ENCODE measurements at places on chromosomes 3 and 15.

GRCh38 chr3:63992516-63993209, 30.6 kb downstream of the PSMD6 start:
- no peak for DNase-seq

DNA sequence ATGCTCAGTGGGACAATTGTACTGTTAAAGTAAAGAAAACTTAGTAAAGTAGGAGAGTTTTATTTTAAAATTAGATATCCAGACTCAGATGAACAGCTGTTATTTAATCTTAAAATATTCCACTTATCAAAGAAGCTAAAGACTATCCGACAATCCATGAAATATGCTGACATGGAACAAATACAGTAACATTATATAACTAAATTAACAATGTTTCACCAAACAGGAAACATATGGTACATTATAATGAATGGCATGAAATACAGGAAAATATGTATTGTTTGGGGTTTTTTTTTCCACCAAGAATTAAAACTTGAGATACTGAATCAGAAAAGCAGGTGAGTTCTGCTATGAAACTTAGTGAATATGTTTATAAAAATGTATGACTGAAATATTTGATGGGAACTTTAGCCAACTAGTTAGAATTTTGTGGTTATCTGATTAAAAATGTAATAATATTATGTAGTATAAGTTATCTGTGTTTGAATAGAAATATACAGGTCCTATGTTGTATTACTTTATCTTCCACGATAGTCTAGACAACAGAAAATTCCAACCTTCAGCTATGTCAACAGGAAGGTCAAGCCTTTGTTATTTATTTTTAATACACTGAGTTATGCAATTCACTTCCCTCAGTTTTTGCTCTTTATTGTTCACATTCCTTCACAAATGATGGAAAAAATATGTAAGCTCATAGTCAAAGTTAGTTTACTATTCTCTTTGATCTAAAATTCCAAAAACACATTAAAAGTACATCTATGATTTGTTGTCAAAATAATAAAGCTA, 72.7 kb downstream of the UACA start:
- no peak for DNase-seq

DNA sequence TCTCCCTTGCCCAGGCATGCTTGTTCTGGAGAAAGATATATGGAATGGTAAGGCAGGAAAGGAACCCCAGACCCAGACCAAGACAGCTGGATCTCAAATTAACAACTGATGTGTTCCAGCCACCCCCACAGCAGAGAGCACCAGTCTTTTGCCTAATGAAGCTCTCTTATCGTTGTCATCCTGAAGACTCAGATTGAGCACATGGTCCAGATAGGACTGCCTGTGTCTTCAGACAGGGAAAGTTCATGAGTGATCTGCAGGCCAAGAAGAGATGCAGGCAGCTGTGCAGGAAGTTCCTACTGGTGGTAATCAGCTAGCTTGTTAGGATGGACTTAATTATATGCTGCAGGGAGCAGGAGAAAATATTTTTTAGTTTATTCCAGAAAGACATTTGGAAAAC, 53.3 kb downstream of the PPP2R3A start:
- no peak for DNase-seq

DNA sequence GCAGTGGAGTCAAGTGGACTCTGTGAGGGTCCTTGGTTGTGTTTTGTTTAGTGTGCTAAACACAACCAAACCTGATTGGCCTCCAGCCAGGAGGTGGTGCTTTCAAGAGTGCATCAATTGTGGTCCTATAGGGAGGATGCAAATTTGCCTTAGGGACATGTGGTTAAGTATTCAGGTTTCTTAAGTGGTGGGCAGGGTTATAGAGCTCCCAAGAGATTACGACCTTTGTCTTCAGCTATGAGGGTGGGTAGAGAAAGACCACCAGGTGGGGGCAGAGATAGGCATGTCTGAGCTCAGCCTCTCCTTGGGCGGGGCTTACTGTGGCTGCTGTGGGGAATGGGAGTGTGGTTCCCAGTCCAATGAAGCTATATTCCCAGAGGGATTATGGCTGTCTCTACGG, 186.6 kb downstream of the SQOR start:
- DNase-seq: no peak

DNA sequence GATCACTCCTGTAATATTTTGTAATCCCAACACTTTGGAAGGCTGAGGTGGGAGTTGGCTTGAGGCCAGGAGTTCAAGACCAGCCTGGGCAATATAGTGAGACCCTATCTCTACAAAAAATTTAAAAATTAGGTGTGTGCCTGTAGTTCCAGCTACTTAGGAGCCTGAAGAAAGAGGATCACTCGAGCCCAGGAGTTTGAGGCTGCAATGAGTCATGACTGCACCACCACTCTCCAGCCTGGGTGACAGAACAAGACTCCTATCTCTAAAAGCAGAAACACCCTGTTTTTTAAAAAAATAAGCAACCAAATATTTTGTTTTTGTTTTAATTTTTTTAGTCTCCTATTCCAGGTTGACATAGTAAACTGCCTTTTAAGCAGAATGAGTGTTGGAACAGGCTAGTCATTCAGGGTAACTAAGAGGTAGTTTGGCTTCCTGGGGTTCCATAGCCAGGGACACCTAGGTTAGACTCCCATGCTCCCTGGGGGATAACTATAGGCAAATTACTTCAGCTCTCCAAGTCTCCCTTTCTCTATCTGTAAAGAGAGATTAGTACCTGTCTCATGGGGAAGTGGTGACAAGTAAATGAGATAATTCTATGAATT, 114.6 kb upstream of the C15orf61 start:
- no peak for DNase-seq

- DNase-seq: no peak
Observed at GRCh38 chr3:186143250-186143649, 34.4 kb upstream of the ETV5 start.

DNA sequence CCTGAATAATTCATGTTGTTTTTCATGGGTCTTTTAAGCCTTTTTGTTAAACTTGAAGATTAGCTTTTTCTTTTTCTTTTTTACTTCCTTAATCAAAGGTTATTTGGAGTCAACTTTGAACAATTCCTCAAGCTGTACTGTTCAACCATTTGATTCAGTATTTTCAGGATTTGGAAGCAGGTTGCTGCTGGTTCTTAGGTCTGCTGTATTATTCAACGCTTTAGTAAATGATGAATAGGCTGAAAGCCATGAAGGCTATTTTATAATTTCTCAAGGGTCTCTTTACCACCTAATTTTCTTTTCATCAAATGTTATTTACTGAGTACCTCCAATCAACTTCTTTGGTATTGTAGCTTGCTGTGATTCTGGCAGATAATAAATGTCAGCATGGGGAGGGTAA, 45.8 kb upstream of the KBTBD8 start:
- no peak for DNase-seq

DNA sequence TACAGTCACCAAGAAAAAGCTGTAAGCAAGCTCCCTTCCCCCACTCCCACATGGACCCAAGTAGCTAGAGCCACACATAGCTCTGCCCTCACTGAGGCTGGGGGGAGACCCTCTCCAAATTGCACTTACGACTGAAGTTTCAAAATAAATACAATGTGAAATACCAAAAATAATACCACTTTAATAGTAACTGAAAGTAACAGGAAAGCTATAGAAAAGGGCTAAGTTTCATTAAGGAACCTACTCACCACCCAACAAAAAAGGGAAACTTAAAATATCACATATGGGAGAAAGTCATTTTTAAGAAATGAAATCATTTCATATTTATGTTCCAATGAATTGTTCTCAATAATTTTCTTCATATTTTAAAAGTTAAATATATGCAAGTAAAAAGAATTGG, 130.4 kb upstream of the UBE2E2 start:
- no peak for DNase-seq

DNA sequence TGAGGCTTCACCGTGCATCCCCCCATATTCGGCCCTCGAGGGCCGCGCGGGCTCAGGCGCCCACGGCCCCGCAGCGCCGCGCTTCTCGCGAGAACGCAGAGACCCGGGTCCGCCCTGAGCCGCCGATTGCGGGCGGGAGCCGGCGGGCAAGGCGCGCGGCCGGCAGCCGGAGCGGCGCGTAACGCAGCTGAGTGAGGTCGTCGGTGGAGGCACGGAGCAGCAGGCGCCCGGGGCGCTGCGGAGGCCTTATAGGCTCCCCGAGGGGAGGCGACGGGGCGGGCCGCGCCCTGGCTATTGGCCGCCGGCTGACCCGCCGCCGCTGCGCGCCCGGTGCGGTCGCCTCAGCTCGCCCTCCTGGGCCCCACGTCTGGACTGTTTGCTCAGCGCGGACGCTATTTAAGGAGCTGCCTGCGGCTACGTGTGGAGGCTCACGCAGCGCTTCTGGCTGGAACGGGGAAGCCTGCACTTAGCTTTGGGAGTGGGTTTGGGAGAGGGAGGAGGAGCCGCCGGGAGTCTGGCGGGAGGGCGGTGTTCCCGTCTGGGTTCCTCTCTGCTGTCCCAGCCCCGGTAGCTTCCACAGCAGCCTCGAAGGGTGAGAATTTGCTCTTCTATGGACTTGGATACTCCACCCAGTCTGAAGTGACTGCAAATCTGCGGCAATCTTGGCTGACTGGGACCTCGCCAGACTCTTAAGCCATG, at the start of gene PLOD2:
PLOD2 (minus strand) TSS at position 221 of the 699 bp plus-strand sequence; CDS start at position 26, 195 bp downstream.
- peak; percentile 10 for DNase-seq

DNA sequence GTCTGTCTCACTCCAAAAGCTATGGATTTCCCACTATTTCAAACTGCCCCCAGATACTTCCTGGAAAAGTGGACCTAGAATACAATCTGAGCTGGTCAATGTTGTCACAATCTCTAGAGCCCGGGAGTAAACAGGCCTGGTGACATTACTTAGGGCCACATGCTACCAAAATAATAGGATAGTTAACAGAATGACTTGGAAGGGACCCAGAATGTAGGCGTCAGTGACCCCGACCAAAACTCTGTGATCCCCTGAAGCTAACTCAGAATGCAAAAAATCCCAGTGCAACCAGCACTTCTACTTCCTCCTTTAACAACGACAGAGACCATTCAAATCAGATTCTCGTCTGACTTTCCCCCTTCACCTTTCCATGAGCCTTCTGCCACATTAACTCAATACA, 51.5 kb upstream of the CDV3 start:
- no peak for DNase-seq

DNA sequence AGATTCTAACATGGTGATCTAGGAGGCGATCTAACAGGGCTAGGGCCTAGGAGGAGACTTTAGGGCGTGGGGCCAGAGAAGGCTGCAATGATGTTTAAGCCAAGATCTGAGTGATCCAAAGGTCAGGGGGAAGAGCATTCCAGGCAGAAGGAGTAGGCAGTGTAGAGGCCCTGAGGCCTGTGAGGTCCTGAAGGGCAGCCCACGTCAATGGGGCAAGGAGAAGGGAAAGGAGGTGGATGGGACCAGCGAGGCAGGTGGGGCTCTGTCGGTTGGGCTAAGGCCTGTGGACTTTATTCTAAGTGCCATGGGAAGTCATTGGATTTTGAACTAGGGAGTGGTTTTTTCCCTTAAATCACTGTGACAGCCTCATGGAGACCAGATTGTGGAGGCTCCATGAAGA, 10.2 kb upstream of the DNAH1 start:
- DNase-seq: no peak

- no peak for DNase-seq
Observed at GRCh38 chr3:28279770-28280169, 38.4 kb downstream of the CMC1 start.

DNA sequence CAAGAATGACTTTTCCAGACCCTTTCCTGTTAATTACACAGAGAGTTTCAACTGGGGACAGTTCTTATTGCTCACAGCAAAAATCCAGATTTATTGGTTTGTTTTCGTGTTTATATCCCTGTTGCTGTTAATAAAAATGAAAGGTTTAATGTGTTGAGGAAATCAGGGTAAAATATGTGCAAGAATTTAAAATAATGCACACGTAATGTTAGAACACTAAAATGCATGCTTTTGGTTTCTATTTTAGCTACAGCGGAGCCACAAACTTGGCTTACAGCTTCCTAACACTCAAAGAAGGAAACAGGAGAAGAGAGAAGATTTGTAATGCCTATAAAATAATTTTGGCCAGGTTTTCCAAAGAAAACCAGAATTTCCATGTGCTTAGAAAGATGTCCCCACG, 62.7 kb downstream of the CASR start:
- DNase-seq: no peak

- DNase-seq: no peak
Observed at GRCh38 chr3:38627956-38628355, 21.5 kb downstream of the SCN5A start.

- DNase-seq: no peak
Observed at GRCh38 chr15:68354923-68355322, 77.0 kb downstream of the ITGA11 start.

DNA sequence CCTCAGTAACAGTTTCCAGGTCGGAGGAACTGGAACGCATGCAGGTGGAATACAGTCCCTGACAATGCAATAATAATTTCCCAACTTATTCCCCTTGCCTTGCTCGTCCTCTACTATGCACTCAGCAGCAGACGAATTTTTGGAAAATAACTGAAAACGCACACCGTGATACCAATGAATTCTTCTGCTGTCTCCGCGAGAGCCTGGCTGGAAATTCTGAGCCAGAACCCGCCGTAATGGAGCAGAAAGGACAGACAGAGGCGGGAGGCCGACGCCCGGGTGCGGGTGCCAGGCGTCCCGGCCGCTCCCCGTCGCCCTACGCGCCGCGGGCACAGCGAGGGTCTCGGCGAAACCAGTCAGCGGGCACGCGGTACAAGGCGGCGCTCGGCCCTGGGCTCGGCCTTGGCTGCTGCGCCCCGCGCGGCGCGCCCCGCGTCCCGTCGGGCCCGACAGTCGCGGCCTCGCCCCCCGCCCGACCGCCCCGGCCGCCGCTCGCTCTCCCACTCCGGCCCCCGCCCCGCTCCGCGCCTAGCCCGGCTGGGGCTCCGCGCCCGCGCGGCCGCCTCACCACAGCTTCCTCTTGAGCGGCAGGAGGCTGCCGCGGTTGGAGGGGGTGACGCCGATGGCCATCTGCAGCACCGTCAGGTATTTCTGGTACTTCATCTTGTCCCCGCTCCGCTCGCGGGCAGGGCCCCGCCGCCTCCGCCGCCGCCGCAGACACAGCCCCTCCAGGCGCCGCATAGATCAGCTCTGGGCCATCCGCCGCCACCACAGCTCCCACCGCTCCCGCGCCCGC, 114.5 kb upstream of the GOLGA8J start:
- no peak for DNase-seq

- DNase-seq: no peak
Observed at GRCh38 chr3:153614563-153614962, 452.5 kb downstream of the RAP2B start.

GRCh38 chr3:88038566-88038965, 20.2 kb downstream of the CGGBP1 start:
- no peak for DNase-seq

DNA sequence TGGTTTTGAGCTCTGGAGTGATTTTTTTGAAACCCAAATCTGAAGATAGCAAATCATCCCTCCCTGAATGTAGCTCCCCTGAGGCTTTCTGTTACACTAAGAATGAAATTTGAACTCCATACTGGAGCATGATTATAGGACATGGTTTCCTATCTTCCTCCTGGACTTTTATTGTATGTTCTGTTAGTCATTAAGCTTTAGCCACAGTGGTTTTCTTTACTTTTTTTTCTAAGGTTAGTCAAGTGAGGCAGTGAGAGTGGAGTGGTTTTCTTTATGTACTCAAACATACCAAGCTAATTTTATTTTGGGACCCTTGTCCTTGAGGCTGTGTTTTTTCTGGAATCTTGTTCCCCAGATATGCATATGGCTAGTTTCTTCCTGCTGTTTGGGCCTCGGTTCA, 55.2 kb upstream of the FRMD4B start:
- no peak for DNase-seq

- no peak for DNase-seq
Observed at GRCh38 chr15:90423801-90424319, 35.8 kb downstream of the IQGAP1 start.

GRCh38 chr3:82143661-82144412, 382.4 kb upstream of the GBE1 start:
- no peak for DNase-seq

- DNase-seq: no peak
Observed at GRCh38 chr15:90160781-90161727, 40.1 kb upstream of the SEMA4B start.

- DNase-seq: no peak
Observed at GRCh38 chr15:95843241-95843910, 487.1 kb upstream of the NR2F2 start.
